ENCODE measurements at places on chromosomes 3 and 15.

DNA sequence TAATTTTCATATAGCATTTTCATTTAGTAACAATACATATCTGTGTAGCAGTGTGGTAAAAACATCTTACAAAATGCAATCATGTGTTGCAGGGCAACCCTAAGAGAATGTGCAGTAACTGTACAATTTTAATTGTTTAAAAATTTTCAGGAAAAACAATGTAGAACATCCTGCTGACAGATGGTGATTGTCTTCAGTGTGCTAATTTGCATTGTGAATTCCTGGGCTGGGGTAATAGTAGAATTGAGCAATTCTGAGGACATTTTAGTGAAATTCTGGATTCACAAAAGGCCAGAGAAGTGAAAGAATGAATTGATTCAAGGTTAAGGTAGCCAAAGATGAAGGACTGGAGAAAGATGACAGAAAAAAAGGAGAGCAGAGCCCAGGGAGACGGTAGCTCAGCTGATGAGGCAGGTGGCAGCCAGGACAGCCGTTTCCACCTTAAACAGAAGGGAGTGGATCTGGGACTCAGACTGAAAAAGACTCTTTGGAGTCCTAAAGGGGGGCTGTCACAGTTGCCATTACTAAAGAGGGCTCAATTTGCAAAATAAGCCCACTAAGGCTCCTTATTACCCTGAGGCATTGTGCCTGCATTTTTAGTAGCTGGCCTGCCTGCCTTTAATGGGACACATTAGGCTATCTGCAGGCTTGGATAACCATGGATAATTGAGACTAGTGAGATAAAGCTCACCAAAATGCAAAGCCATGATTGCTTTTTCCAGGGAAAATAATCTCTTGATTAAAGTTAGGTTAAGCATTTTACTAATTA lies 8.6 kb downstream of the MAP3K13 start:
- DNase-seq = no peak

DNA sequence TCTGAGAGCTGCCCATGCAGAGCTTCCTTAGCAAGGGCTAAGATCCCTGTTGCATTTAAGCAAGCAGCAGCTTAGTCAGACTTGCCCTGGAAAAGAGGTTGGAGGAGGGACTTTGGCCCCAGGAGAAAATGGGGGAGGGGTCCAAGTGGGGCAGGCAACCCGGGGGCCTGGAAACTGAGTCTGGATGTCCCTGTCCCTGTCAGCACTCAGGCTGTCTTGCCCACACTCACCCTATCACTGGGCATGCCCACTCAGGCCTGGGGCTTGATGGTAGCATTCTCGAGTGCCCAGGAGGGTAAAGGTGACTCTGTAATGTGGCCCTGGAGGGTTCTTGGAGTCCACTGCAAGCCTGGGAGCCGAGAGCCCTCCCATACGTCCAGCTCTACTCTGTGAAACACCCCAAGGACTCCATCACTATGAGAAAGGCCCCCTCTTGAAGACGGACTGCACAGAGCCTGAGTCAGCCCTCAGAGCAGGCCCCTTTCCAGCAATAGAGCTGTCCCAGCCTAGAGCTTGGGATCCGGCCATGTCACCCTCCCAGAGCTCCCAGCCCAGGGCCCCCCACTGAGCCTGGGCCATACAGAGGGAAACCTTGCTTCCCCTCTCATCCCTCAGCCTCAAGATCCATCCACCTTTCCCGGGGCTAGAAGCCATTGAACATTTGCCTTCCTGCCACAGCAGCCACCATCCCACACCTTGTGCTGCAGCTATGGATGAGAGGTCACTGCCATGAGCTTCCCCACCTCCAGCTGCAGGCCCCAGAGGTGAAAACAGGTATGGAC lies 13.4 kb downstream of the MYL3 start:
- no peak for DNase-seq

- DNase-seq = no peak
These were observed 25.2 kb upstream of the CLSTN2 start for GRCh38 chr3:139909811-139910210.

- no peak for DNase-seq
These were observed 428.9 kb downstream of the VGLL3 start for GRCh38 chr3:86562090-86562489.

GRCh38 chr3:99118381-99118780 lies 216.9 kb upstream of the DCBLD2 start:
- DNase-seq = no peak

DNA sequence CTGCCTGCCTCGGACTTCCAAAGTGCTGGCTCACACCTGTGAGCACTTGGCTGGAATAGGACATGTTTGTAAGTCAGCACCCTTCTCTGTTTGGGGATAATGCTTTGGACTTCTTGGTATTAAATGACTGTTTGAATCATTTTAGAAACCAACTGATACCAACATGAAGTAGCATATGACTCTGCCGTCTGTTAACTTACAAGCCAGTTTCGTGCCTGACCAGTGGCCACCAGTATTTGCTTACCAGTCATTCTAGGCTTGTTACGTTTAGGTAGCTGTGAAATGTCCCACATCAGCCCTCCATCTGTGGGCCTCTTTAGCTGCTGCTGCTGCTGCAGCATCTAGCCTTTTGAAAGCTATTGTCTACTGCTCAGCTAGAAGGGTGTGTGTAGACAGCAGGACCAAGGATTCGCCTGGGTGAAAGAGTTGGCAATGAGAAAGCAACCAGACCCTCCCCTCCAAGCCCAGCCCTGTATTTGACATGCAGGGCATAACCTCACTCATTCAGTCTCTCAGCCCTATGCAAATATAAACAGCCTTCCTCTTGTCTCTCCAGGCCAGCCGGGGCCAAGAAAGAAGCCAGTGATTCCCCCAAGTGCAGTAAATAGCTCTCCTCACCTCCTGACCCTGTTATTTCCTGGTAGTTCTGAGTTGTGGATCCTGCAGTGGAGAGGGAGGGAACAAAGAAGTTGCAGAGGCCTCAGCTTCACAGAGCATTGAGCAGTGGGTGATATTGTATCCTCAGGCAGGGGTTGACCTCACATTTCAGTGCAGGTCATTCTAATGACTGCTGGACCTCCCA lies 51.0 kb downstream of the NKIRAS1 start:
- no peak for DNase-seq

GRCh38 chr15:52448011-52448890 lies 80.4 kb downstream of the MYO5A start:
- DNase-seq = no peak

DNA sequence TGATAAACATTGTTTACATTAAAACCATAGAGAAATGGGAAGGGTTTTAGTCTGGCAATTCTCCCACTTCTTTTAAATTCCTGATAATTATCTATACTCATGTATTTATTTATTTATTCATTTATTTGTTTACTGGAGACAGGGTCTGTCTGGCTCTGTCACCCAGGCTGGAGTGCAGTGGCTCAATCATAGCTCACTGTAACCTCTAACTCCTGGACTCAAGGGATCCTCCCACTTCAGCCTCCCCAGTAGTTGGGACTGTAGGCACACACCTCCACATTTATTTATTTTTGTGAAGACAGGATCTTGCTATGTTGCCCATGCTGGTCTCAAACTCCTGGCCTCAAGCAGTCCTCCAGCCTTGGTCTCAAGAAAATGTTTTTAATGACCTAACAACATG lies 2.5 kb upstream of the AEN start:
- no peak for DNase-seq

DNA sequence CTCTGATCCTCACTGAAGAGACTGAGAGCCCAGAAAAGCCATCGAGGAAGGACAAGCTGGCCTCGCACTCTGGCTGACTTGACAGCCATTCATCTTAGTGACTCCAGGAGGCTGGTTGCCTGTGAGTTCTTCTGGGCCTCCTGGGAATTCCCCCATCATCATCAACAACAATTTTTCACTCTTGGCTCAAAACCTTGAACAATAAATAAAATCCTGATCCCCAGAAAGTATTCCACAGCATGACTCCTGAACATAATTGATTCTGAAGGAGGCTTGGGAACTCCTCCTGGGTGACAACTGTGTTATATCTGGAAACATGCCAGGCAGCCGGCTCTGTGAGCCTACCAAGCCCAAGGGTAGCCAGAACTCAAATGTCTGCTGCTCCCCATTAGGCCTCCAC lies 188.6 kb downstream of the SHQ1 start:
- DNase-seq = no peak

DNA sequence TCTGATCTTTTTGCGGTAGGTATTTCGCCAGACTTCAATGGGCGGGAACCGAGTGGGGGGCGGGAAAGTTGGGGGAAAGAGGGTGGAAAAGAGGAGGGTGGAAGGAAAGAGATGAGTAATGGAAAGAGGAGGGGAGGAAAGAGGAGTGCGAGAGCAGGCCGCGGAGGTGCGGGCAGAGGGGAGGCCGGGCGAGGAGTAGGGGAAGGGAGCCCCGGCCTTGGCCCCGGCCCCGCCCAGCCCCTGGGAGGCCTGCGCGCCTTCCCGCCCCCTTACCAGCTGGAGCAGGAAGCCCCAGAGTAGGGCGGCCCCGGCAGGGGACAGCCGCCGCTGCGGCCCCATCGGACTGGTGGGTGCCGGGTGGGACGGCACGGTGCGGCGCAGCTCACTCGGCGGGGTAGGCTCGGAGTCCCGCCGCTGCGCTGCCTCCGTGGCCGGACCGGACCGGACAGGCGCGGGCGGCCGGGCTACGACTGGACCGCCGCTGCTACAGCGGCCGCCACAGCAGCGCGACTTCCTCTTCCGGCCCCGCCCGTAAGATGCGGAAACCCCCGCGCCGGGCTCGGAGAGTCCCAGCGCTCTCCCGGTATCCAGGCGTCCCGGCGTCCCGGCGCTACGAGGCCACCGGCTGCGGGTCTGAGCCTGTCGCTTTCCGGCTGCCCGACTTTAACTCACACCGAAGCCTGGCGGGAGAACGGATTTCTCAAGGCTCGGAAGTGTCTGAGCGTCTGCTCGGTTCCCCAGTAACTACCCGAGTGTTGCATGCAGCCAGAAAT lies at the start of gene SPPL2A:
TSS of gene SPPL2A (minus strand) at position 512 of the 773 bp plus-strand sequence. CDS start at position 339, 173 bp downstream.
- DNase-seq = peak; percentile 82

GRCh38 chr3:102354818-102355515 lies 79.8 kb upstream of the ZPLD1 start:
- DNase-seq = no peak

DNA sequence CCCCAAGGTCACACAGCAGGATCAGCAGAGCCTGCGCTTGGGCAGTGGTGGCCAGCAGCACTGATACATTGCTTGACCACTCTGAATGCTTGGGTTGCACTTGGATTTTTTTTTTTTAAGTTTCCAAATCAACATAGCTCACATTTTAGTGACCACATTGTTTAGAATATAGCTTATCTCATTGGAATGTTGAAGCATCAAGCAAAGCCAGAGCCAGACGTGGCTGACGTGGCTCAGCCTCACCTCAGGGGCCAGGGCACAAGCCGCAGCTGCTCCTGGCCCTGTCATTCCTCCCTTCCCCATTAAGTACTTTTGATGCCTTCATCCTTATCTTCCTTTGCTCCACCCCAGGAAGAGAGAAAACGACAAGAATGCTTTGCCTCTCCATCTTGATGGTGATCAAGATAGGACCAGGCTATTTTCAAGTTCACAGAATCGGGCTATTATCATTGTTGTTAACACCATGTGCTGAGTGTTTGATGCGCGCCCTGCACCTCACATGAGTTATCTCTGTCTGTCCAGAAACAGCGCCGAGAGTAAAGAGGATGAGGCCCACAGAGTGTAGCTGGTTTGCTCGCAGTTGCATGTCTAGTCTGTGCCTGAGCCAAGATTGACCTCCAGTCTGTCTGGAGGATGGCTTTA lies 75.8 kb downstream of the AAGAB start:
- DNase-seq = no peak

- no peak for DNase-seq
These were observed 185.1 kb upstream of the TPM1 start for GRCh38 chr15:62857411-62857853.
